ENCODE measurements at places on chromosomes 16 and 17. TPM values are rescaled to one million over a fixed set of nuclear protein-coding genes. Genes with fewer than 3 reads are reported as not detected.

DNA sequence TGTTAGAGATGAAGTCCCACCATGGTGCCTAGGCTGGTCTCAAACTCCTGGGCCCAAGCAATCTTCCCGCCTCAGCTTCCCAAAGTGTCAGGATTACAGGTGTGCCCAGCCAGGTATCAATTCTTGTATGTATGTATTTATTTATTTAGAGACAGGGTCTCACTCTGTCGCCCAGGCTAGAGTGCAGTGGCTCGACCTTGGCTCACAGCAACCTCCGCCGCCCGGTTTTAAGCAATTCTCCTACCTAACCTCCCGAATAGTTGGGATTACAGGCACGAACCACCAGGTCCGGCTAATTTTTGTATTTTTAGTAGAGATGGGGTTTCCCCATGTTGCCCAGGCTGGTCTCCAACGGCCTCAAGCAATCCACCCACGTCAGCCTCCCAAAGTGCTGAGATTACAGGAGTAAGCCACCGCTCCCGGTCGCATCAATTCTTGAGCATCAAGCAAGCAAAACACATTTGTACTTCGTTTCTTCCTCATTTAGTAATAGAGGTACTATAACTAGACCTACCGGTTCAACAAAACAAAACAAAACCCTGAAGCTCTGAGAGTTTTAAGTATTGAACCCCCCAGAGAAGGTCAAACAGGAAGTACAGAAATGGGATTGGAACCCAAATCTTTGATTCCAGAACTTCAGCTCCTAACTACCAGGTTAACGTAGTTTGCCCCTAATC, 1.0 kb upstream of the ZNF500 start:
- no peak for DNase-seq

RBFOX1 gene
- total RNA-seq, result not detected

DNA sequence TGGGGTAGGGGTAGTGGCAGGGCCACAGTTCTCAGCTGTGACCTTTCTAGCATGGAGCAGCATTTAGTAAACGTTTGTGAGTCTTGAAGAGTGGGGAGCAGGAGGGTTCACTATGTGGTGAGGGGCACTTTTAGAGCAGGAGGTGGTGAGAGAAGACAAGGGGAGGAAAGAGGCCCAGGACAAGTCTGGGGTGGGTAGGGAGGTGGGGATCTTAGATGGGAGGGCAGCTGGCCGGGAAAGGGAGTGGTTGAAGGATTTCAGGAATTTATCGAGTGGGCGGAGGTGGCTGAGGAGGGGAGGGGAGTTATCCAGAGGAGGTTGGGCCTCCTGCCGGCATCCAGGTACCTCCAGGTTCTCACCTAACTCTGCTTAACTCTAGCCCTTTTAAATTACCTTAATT, 1.9 kb downstream of the CLEC16A start:
- no peak for DNase-seq

DNA sequence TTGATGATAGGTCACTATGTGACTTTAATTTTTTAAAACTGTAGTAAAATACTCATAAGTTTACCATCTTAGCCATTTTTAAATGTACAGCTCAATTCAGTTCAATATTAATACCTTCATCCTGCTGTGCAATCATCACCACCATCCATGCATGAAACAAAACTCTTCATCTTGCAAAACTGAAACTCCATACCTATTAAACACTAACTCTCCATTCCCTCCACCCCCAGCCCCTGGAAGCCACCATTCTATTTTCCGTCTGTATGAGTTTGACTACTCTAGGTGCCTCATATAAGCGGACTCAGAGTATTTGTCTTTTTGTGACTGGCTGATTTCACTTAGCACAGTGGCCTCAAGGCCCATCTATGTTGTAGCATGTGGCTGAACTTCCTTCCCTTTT, 9.4 kb upstream of the CNEP1R1 start:
- no peak for DNase-seq

Data from pancreas (tissue), 10 donors.